ENCODE measurements at places on chromosomes 2 and 18.

DNA sequence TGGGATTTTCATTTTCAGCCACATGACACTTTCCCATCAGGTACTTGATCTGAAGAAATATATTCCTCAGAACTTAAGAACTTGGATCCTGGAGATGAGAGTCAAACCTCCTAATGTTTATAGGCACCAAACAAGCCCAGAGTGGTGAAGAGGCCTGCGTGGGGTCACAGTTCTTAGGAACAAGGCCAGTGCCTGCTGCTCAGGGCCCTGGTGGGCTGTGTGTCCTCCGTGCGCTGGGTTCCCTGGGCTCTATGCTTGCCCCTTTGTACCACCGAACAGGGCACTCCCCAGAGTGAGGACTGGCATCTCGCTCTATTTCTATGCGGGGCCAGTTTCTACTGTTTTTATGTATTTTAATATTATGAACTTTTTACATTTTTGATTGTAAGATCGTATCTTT is 76.0 kb upstream of the RBM44 start:
- DNase-seq = no peak

DNA sequence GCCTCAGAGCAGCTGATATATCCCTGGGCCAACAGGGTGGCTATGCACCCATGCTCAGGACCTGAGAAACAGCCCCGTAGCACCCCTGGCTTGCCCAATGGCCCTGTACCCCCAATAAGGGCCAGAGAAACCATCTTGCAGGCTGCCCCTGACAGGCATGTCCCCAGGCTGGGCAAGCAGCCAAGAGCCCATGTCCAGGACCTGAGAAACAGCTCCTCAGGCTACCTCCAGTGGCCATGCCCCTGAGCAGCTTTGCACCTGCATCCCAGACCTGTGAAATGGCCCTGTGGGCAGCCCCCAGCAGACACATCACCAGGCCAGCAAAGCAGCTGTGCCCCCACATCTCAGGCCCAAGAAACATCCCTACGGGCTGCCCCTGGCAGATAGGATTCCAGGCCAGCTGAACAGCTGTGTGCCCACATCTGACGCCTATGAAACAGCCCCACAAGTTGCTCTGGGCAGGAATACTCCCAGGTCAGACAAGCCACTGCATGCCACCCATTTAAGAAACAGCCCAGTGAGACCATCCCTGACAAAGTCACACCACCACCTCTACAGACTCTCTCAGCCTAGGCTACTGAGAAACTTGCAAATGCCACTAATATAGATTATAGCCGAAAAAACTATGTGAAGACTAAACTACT is 84.1 kb downstream of the TMEM237 start:
- no peak for DNase-seq

DNA sequence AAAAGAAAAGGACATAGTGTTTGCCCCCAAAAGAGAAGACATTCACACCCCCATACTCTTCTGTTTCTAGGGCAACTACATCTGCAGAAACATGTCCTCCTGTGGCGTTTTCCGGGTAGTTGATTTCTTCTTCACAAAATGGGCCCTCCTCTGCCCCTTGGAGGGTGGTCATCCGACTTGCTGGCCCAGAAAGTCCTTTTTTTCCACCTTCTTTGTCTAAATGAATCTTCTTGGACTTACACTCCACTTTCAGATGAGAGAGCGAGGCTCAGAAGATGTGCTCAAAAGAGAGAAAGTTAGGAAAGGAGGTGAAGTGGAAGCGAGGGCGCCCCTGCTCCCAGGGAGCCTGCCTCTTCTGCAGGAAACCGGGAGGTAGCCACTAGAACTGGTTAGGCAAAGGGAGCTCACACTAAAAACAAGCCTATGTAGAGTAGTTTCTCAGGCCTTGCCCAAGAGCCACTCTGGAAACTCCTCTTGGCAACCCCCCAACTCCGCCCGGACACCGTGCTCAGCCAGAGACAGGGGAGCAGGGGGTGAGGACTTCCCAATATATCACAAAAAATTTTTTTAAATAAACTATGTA is 10.2 kb upstream of the SIX3 start:
- no peak for DNase-seq

GRCh38 chr2:187174582-187174981 is 273.5 kb downstream of the CALCRL start:
- no peak for DNase-seq

GRCh38 chr18:55421308-55421614 is 166.7 kb downstream of the TCF4 start:
- DNase-seq = no peak

- DNase-seq = no peak
Measured at GRCh38 chr2:60998628-60999545, 18.6 kb upstream of the PEX13 start.

Measured in activated gamma-delta T cell treated with anti-CD3 and anti-CD28 coated beads, Interleukin-2, amount 50 U/mL, for 16 hours (primary cell).